ENCODE measurements at places on chromosomes 7 and 10.

GRCh38 chr10:7606951-7607404, 59.8 kb downstream of the ITIH5 start:
- no peak for DNase-seq

GRCh38 chr10:133241501-133242205, 4.0 kb downstream of the VENTX start:
- DNase-seq, result no peak

GRCh38 chr7:30224511-30225062, 59.8 kb upstream of the ZNRF2 start:
- DNase-seq, result peak; percentile 64

DNA sequence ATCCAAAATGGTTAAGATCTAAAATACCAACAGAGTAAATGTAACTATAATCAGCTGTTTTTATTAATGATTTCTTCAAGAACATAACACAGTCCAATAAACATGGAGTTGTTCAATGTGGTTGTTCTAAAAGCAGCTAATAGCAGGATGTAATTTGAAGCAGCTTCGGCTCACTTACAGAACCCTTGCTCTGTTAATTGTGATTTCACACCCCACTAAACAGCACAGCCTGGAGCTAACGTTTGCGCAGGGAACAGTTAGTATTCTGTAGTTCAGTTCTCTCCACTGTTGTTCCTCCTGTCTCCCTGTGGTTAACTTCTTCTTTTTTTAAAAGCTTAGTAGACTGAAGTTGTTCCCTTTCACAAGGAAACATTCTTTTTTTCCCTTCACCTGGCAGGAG, 104.0 kb downstream of the GRM3 start:
- peak; percentile 3 for DNase-seq

- DNase-seq, result no peak
Observed at GRCh38 chr7:106309362-106309761, 24.6 kb upstream of the NAMPT start.

DNA sequence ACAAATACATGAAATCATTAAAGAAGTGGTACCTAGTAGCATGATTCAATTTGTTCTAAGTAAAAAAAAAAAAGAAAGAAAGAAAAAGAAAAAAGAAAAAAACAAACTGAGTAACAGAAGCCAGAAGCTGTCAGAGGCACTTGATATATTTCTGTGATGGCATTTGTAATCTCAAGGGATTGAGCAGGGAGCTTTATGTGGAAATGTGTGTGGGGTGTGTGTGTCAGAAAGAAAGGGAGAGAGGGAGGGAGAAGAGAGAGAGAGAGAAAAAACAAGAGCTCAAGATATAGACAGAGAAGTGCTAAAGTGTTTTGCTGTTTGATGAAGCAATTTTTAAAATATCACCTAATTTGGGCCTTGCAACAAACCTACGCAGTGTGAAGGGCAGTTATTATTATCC, 357.6 kb upstream of the PCDH15 start:
- DNase-seq, result no peak

DNA sequence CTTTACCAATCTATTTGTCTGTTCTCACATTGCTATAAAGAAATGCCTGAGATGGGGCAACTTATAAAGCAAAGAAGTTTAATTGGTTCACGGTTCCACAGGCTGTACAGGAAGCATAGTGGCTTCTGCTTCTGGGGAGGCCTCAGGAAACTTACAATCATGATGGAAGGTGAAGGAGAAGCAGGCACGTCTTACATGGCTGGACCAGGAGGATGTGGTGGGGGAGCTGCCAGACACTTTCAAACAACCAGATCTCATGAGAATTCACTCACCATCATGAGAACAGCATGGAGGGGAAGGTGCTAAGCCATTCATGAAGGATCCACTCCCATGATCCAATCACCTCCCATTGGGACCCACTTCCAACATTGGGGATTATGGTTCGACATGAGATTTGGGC, 64.8 kb upstream of the SEPHS1 start:
- DNase-seq, result no peak

- no peak for DNase-seq
Observed at GRCh38 chr7:2260820-2261219, 18.8 kb downstream of the NUDT1 start.

GRCh38 chr7:28166982-28167715, 13.4 kb downstream of the JAZF1 start:
- DNase-seq, result no peak

DNA sequence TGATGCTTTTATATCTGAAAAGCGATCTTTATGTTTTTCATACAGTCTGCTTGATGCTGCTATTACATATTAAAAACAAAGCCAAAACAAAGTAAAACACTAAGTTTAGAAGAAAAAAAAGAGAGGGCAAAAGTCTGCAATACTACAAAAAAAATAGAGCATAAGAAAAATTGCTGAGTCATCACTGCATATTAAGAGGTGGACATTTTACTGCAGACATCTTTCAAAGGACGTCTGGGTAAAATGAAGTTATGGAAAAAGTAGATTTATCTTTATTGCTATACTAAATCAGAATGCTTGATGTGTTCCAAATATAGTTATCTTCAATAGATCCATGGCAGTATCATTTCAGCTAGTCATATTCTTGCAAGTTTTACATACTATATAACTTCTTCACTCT, 172.0 kb downstream of the MAGI2 start:
- DNase-seq, result peak; percentile 48

GRCh38 chr7:22295402-22296264, 61.3 kb downstream of the RAPGEF5 start:
- DNase-seq, result peak; percentile 14

- no peak for DNase-seq
Observed at GRCh38 chr7:24197852-24198251, 86.1 kb upstream of the NPY start.

- DNase-seq, result no peak
Observed at GRCh38 chr7:132416395-132416794, 159.9 kb downstream of the PLXNA4 start.

- DNase-seq, result no peak
Observed at GRCh38 chr10:63441404-63441803, 24.4 kb downstream of the JMJD1C start.

DNA sequence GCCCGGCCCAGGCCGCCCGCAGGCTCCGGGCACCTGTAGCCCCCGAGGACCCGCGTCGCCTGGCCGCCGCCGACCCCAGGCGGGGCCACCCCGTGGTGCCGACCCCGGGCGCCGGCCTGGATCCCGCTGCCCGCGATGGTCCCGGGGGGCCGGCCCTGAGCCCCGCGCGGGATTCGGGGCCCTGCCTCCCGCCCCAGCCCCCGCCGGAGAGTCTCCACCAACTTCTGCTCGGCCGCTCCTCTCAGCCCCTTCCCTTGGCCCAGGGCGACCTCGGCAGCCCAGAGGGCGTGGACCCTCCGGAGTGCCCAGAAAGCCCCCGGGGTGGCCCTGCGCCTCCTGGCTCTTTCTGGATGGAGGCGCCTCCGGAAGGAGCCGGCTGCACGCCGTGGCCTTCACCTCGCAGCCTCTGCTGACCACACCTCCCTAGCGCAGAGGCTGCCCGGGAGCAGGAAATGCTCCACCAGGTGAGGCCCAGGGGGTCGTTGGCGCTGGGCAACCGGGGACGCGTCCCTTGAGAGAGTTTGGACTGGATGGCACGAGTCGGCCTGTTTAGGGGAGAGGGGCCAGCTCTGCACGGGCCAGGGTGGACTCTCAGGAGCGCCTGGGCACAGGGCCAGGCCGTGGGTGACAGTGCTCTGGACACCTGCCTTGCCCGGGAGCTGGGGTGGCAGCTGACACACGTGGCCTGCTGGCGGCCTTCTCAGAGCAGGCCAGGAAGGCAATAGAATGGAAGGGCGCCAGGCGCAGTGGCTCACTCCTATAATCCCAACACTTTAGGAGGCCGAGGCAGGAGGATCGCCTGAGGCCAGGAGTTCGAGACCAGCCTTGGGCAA, 529 bp downstream of the ZNF853 start:
- no peak for DNase-seq

- peak; percentile 27 for DNase-seq
Observed at GRCh38 chr7:593324-594115, 73.9 kb upstream of the PDGFA start.

GRCh38 chr7:39741942-39742623, 118.7 kb downstream of the RALA start:
- DNase-seq, result peak; percentile 68

GRCh38 chr7:27098578-27099451, 3.0 kb upstream of the HOXA1 start:
- peak; percentile 27 for DNase-seq

- DNase-seq, result no peak
Observed at GRCh38 chr7:69540287-69540686, 58.0 kb upstream of the AUTS2 start.

DNA sequence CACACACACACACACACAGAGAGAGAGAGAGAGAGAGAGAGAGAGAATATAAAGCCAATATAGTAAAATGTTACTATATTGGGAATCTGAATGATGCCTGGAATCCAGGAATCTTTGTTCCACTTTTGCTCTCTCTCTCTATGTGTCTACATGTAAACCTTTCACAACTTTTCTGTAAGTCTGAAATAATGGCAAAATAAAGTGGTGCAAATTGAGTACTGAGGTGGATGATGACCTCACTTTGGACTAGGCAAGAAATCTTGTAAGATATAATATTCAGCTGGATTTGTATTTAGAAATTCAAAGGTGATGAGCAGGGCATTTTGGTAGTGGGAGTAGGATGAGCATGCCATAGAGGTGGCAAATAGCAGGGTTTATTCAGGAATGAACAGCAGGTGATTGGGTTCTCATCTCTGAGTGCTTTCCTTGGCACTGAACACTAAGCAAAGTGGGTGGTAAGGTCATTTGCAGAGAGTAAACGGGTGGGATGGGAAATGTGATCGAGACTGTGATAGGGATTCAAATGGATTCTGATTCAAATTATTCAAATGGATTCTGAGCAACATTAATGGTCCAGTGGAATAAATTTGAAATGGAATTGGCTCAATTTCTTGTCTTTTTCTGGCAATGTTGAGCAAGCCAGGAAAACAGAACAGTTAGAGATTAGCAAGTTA, 9.7 kb upstream of the ANLN start:
- DNase-seq, result no peak

GRCh38 chr10:49161411-49161997, 26.7 kb downstream of the TMEM273 start:
- DNase-seq, result peak; percentile 86

GRCh38 chr10:118041316-118041715, 5.4 kb downstream of the RAB11FIP2 start:
- no peak for DNase-seq

- no peak for DNase-seq
Observed at GRCh38 chr10:27531336-27531847, 27.3 kb downstream of the RAB18 start.

GRCh38 chr10:110567201-110568054, at the start of gene SMC3:
SMC3 (plus strand) TSS chr10:110567695; CDS start chr10:110567817, 122 bp downstream.
- peak; percentile 95 for DNase-seq

GRCh38 chr10:5666841-5667630, 641 bp upstream of the ASB13 start:
- DNase-seq, result peak; percentile 33

- DNase-seq, result no peak
Observed at GRCh38 chr7:30755384-30756154, 3.6 kb downstream of the INMT start.

DNA sequence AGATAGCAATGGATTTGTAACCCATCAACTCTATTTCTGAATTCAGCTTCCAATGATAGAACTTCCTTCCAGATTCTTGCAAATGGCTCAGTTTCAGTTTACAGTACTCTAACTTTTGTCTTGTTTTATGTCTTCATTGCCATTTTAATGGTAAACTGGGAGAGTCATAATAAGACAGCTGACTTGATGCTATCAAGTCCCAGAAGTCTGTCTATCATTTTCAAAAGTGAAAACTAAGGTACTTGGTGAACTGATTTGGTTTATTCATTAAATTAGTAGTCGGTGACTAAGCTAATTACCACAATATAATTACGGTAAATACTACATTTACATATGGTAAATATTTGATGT, 25.0 kb downstream of the RTKN2 start:
- DNase-seq, result no peak

DNA sequence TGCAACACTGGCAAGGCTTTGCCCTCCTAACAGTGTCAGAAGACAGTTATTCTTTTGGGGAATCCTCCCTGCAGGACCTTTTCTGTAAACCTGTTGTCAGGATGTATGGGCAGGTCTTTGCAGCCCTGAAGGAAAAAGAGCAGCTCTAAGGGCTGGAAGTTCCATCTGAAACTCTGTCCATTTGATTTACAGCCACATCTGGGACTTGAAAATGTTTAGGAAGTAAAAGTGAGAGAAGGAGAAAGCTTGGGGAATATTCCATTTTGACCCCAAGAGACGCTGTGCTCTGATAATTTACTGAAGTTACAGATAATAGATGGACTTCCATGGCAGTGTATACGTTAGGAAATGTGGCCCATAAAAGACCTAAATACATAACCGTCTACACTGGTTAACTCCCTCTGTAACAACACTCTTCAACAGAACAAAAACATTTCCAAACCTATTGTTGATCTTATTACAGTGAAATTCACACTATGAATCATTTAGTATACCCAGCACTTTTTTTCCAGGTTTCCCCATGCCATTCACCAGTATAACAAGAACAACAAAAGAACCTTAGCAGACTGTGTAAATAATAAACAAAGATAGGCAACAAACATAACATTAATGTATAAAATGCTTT, 89.1 kb downstream of the KIAA1549 start:
- DNase-seq, result no peak
